ENCODE measurements at places on chromosomes 7 and 10.

DNA sequence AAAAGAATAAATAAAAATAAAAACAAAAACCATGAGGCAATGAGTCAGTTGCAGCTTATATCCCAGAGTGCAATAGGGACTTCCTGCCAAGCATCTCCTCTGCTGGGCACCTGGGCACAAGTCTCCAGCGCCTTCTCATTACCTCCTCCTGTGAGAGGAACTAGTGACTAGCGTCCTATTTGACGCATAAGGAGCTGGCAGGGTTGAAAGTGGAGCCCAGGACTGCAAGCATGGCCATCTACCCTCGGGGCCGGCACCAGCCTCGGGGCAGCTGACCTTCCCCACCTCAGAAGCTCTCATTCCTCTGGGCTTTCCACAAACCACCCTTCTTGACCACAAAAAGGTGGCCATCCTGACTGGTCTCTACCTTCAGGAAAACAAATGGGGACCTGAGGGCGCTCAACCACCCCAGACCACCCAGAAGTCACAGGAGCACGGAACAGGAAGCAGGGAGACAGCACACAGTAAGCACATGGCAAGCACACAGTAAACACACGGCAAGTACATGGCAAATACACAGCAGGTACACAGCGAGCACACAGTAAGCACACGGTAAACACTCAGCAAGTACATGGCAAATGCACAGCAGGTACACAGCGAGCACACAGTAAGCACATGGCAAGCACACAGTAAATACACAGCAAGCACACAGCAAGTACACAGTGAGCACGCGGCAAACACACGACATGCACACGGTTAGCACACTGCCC lies 19.1 kb downstream of the CTBP2 start:
- DNase-seq: no peak

DNA sequence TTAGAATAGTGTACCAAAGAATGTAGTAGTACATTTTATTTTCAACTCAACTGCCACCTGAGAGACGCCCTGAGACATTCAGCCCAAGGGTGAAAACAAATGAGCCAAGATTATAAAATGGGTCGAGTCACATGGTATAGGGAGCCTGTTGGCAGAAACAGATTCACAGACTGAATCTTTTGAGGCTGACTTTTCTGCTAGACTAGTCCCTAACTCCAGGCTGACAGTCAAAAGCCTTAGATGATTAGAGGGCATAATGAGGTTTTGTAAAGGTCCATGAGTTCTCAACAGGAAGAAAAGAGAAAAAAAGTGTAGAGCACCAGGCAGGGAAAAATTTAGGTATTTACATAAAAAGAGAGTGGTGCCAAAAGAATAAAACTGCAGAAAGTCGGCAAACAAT lies 128.0 kb downstream of the NXPH1 start:
- DNase-seq: no peak

- DNase-seq: no peak
These were observed 18.4 kb upstream of the LOXL4 start for GRCh38 chr10:98286419-98286818.

DNA sequence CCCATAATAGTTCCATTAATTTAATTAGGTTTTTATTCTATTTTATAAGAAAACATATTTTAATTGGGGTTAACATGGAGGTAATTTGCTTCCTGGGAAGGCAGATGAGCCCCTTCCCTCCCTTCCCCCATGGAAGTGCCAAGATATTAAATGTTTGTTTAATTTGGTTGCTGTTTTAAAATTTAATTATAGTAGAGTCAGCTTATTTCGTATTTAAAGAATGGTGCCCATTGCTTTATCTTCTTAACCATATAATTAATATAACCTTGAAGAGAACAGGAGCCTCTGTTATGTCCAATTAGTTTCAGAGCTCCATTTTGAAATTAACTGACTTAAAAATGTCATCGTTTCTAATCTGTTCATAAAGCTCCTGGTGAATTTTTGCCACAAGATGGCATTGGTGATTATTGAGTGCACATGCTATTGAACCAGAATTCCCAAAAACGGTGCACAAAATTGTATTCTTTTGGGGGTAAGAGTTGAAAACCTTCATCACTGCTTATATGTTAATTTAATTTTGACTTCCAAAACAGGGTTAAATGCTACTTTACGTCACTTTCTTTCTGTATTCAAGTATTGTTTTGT lies 26.0 kb downstream of the KLHDC10 start:
- no peak for DNase-seq

DNA sequence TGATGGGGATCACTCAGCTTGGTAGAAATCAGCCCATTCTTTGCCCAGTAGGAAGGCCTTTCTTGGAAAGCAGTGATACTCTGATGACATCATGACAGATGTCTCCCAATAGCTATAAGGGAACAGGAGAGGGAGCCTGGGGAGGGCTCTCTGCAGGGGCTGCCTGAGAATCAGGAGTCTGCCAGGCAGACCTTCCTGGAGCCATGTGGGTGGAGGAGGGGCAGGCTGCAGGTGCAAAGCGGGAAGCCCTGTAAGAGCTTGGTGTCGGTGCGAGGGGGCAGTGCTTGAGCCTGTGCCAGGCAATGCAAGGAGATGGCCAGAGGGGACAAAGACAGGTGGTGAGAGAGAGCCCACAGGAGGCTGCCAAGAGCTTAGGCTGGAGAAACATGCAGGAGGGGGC lies 5.0 kb upstream of the TNS3 start:
- no peak for DNase-seq

GRCh38 chr10:47368431-47369180 lies 15.5 kb downstream of the ZNF488 start:
- no peak for DNase-seq

DNA sequence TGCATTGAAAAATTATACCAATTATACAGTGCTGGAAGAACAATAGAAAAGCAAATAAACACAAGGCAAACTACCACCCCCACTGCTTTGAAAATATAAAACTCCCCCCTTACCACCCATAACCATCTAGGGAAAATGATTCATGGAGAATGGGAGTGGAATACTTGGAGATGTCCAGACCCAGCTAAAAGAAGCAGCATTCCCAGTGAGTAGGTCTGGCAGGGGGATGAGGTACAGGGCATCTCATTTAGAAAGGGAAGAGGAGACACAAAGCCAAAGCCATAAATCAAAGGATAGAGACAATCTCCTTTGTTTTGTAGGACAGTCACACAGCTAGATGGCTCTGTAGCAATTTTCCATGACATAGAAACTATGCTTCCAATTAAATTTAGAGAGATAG lies 36.0 kb upstream of the DGKI start:
- peak; percentile 39 for DNase-seq

GRCh38 chr7:2601065-2601464 lies 30.7 kb upstream of the TTYH3 start:
- DNase-seq: no peak

GRCh38 chr7:98120559-98120958 lies 13.9 kb downstream of the LMTK2 start:
- no peak for DNase-seq

DNA sequence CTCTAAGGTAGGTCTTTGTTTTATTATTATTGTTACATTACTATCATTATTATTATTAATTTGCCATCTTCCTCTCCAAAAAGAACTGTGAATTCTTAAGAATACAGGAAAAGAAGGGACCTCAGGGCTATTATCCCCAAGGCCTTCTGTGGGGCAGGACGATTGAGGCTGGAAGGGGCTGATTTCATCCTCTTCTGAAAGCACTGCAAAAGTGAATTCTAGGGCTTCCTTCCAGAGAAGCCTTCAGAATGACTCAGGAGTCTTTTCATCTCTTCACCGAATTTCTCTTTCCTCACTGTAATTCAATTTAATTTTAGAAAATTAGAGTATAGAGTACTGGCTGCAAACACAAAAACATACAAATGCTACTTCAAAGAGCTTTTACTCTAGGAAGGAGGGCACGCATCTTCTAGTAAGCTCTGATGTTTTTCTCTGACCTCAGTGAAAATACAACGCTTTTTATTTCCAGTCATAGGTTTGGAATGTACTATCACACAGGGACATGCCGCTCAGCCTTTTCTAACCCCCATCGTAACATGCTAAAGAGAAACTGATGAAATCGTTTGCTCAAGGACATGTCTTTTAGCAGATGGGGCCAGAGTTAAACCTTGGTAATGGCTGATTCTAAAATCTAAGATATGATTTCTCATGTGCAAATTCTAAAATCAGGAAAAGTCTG lies 280.2 kb upstream of the PITRM1 start:
- DNase-seq: peak; percentile 94

DNA sequence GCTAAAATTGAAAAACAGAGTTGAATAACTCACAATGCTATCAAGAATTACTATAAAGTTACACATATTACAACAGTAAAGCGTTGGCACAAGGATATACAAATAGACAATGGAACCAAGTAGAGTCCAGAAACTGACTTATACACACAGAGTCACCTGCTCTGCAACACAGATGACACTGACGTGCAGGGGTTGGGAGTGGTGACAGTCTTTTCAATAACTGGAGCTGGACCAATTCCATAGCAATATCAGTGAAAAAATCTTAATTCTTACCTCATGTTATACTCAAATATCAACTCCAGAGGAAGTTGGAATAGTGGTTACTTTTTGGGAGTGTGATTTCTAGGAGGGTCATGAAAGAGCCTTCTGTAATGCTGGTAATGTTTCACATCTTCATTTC lies 62.5 kb upstream of the NPY start:
- DNase-seq: no peak

GRCh38 chr7:133431134-133431724 lies 178.4 kb downstream of the EXOC4 start:
- no peak for DNase-seq

GRCh38 chr7:130988443-130988842 lies 254.4 kb upstream of the KLF14 start:
- DNase-seq: peak; percentile 36

DNA sequence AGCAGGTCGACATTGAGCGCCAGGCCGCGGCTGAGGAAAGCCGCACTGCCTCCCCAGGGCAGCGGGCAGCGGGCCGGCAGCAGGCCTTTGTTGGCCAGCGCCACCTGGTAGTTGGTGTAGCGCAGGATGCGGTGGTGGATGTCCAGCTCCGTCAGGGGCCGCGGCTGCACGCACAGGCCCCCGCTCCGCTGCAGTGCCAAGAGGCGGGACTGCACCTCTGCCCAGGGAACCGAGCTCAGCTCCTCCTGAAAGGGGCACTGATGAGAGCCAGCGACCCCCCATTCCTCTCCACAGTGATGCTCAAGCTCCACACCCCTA lies 5.2 kb downstream of the ATG9B start:
- DNase-seq: no peak

GRCh38 chr10:91206427-91206826 lies 14.0 kb upstream of the PCGF5 start:
- DNase-seq: peak; percentile 47

- DNase-seq: no peak
These were observed 52.1 kb upstream of the UBE3C start for GRCh38 chr7:157086508-157087187.

DNA sequence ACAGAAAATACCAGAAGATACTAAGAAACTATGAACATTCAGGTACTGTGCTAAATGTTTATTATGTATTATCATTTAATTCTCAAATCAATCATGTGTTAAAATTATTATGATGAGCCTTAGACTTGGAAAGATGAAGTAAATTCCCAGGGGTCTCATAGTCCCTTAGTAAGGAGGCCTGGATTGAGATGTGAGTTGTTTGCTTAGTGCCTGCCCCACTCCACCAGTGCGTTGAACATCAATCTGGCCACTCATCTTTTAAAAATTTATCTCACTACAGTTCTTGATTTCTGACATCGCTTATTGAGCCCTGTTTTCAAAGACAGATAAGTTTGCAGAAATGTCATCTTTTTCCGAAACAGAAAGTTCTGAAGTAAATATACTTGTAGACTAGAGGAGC lies 618.4 kb upstream of the SEMA3D start:
- DNase-seq: no peak

DNA sequence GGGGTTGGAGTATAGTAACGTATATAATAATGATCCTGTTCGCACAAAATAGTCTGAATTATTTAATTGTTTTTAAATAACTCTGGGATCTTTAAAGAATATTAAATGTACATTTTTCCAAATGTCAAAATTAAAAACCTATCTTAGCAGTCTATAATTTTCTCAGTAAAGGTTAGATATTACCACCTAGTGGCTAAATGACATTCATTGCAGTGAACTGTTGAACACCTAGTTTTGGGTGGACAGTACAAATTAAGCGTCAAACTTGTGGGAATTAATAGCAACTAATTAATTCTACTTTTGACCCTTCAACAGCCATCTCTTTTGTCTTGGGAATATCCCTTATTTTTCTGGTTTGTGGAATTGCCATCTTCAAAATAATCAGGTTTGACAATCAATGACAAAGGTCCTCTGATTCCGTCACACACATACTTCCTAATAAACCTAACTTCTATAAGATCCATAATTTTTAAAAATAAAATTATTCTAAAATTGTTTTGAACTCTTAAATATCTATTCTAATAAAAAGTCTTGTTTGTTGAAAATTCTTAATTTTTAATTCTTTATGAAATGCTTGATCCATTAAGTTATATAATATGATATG lies 165.7 kb downstream of the SEMA3D start:
- DNase-seq: peak; percentile 32

GRCh38 chr7:74479066-74479781 lies 25.5 kb downstream of the GTF2IRD1 start:
- peak; percentile 41 for DNase-seq

DNA sequence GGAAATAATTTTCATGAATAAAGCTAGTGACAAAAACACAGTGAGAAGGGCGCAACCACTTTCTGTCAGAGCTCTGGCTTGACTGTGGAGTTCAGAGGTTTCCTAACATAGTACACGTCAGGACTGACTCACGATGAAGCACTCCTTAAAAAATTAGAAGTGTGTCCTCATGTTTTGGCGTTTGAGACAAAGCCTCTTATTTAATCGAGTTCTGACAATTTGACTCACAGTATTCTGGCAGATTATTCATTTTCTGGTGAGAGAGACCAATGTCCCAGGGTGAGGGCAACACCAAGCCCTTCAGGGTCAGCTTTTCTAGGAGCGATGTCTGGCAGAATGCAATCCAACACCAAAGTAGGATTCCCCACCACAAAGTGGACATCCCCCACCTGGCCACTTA lies 108.7 kb downstream of the DIP2C start:
- DNase-seq: peak; percentile 85

DNA sequence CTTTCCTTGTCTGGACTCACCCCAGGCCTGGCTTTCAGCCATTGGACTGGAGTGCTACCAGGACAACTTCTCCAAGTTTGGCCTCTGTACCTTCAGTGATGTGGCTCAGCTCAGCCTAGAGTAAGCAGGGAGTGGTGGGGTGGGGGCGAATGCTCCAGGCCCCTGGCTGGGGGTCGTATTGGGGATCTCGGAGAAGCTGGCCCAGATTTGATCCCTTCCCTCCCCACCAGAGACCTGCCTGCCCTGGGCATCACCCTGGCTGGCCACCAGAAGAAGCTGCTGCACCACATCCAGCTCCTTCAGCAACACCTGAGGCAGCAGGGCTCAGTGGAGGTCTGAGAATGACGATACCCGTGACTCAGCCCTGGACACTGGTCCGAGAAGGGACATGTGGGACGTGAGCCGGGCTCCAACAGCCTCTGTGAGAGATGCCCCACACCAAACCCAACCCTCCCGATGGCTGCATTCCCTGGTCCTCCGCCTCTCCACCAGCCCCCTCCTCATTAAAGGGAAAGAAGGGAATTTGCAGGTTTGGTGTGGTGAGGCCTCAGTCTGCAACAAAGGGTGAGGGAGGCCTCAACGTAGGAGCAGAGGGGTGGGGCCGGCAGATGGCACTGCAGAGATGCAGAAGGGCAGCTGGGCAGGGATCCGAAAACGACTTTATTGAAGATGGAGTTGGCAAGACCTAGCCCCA lies 14.8 kb downstream of the TRPV6 start:
- DNase-seq: no peak

All from amniotic epithelial cell (primary cell).